Bronchial epithelial cell (primary cell): ENCODE measurements at places on chromosomes 1 and 21. TPM values are rescaled to one million over a fixed set of nuclear protein-coding genes. Genes with fewer than 3 reads are reported as not detected.

Gene CRABP2
- 5.3 and 112 TPM in 2 replicates for total RNA-seq

Gene IL20
- total RNA-seq: 0.53 TPM in 1 of 2 replicates, not detected in the other

Gene NBPF10
- 1.3 and 2.4 TPM in 2 replicates for total RNA-seq

Gene APCS
- not detected in 2 replicates for total RNA-seq

Gene LMX1A
- not detected in 2 replicates for total RNA-seq

Gene ATP1A4
- not detected in 2 replicates for total RNA-seq

Gene KCNH1
- under 0.01 TPM in 1 of 2 replicates, not detected in the other for total RNA-seq

Gene ACTN2
- 0.79 TPM in 1 of 2 replicates, not detected in the other for total RNA-seq

Gene STX12
- total RNA-seq: 29.7 and 36.2 TPM in 2 replicates

Gene C1QTNF12
- 1.3 and 2.7 TPM in 2 replicates for total RNA-seq

Gene NUDT4B
- total RNA-seq: 2.6 and 13.6 TPM in 2 replicates

Gene ZNF648
- total RNA-seq: not detected in 2 replicates

Gene INTS11
- total RNA-seq: 64.9 and 66.3 TPM in 2 replicates

Gene GABRD
- not detected in 2 replicates for total RNA-seq

Gene CHODL
- under 0.01 TPM in 1 of 2 replicates, not detected in the other for total RNA-seq

Gene LCE1A
- not detected in 2 replicates for total RNA-seq

Gene AMY2A
- total RNA-seq: not detected in 2 replicates

Gene NR5A2
- total RNA-seq: not detected in 2 replicates

Gene GCLM
- total RNA-seq: 7.4 and 9.7 TPM in 2 replicates

Gene LRRC71
- not detected in 2 replicates for total RNA-seq

Gene LCE3D
- total RNA-seq: 0.38 and 0.79 TPM in 2 replicates

Gene BLACAT1
- 0.77 and 0.79 TPM in 2 replicates for total RNA-seq

Gene CAPN2
- total RNA-seq: 353 and 526 TPM in 2 replicates

Gene DEPDC1
- total RNA-seq: 0.26 and 0.38 TPM in 2 replicates

Gene CYP4Z1
- total RNA-seq: not detected in 2 replicates

Gene CFAP141
- not detected in 2 replicates for total RNA-seq

Gene FAM177B
- 0.38 TPM in 1 of 2 replicates, not detected in the other for total RNA-seq

Gene C1orf210
- total RNA-seq: 3.4 and 11.4 TPM in 2 replicates

Gene RNF207
- total RNA-seq: 6.4 and 6.6 TPM in 2 replicates

Gene REN
- 0.26 TPM in 2 replicates for total RNA-seq

Gene SPRR2G
- total RNA-seq: not detected in 2 replicates

Gene THEMIS2
- total RNA-seq: 2.1 and 2.4 TPM in 2 replicates
